ENCODE measurements at places on chromosomes 7 and 10. TPM values are rescaled to one million over a fixed set of nuclear protein-coding genes. Genes with fewer than 3 reads are reported as not detected.

The COMTD1 gene
- total RNA-seq: 76.6 TPM

The SYT15B gene
- not detected for total RNA-seq

The POLR3A gene
- 14.4 TPM for total RNA-seq

The TYSND1 gene
- total RNA-seq: 23.5 TPM

The BICC1 gene
- total RNA-seq: 10.4 TPM

The IL2RA gene
- not detected for total RNA-seq

The SP8 gene
- total RNA-seq: not detected

The AKR1D1 gene
- total RNA-seq: not detected

The PGAM2 gene
- not detected for total RNA-seq

Measured in hair follicular keratinocyte (primary cell).